ENCODE measurements at places on chromosomes 6 and 20.

DNA sequence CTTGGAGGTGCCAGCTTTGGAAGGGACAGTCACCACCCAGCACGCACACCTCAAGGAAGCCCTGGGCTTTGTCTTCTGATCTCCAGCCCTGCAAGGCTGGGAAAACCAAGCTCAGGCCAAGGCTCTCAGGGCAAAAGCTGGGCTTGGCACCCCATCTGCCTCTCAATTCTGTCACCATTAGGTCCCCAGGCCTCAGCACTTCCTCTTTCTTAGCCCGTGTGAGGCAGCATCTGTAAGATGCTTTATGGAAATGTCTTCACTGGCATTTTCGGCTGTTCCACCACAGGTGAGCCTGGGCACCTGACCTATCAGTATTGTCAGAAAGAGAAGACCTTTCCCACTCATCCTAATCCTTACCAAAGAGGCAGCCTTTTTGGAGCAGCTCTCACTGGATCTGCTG lies 24.6 kb downstream of the GMEB2 start:
- no peak for DNase-seq

DNA sequence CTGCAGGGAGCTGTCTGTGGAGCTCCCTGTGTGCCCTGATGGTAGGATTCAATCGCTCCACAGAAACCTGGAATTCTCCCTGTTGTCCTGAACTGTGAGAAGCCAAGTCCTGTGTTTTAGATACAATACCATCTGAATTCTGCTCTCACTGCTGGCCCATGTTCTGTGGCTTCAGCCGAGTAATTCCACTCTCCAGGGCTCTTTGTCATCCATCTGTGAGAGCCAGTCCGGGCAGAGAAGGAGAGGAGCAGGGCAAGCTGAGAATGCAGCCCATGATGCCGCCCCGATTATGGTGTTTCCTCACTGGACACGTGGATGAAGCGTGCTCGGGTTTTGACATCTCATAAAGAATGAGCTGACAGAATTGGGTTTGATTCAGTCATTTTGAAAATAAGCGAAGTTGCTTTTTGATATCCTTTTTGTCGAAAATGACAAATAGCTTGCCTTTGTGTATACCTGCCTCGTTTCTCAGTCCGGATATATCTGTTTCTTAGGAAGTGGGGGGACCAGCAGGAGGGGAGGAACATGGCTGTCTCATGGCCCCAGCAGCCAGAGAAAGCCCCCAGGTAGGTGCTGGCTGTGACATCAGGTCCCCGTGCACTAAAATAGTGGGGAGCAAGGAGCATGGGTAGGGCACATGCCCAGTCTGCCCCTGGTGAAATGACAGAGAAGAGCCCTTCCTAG lies 8.2 kb upstream of the CD93 start:
- no peak for DNase-seq

GRCh38 chr20:890666-891057 lies 25.5 kb downstream of the ANGPT4 start:
- no peak for DNase-seq

- DNase-seq = no peak
Observed at GRCh38 chr6:158543606-158544185, 16.2 kb upstream of the TMEM181 start.

DNA sequence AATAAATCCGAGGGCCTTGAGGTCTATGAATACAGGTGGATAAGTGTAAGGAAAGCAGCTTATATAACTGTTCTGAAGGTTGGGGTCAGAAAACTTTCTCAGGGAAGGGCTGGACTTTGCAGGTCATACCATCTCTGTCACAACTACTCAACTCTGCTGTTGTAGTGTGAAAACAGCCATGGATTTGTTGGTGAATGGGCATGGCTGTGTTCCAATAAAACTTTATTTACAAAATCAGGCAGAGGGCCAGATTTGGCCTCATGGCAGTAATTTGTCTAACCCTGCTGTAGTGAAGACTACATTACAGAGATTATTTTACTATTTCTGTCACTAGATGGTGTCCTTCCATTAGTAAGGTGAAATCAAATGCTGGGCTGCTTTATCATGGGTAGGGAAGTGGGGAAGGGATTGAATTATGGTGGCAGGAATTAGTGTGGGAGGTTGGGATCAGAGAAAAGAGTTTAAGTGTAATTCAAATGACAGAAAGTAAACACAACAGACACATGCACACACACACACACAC lies 409.6 kb upstream of the CHD6 start:
- DNase-seq = no peak

GRCh38 chr20:33827109-33827508 lies 16.0 kb downstream of the CHMP4B start:
- no peak for DNase-seq

DNA sequence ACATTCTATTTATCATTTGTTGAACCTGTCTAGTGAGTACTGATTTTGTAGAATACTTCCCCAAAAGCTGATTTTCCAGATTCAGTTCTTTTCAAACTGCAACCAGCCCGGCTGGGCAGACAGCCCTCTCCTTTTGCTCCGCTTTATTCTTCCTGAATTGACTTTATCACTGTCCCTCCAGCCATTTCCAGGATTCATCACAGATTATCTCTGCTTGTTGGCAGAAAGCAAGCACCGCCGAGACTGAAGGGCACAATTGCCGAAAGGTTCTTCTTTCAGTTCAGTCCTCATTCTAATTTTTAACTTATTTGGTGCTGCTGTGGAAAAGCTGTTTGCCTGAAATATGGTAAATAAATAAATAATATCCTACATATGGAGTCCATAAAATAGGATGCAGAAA lies 369.1 kb upstream of the FLRT3 start:
- no peak for DNase-seq

DNA sequence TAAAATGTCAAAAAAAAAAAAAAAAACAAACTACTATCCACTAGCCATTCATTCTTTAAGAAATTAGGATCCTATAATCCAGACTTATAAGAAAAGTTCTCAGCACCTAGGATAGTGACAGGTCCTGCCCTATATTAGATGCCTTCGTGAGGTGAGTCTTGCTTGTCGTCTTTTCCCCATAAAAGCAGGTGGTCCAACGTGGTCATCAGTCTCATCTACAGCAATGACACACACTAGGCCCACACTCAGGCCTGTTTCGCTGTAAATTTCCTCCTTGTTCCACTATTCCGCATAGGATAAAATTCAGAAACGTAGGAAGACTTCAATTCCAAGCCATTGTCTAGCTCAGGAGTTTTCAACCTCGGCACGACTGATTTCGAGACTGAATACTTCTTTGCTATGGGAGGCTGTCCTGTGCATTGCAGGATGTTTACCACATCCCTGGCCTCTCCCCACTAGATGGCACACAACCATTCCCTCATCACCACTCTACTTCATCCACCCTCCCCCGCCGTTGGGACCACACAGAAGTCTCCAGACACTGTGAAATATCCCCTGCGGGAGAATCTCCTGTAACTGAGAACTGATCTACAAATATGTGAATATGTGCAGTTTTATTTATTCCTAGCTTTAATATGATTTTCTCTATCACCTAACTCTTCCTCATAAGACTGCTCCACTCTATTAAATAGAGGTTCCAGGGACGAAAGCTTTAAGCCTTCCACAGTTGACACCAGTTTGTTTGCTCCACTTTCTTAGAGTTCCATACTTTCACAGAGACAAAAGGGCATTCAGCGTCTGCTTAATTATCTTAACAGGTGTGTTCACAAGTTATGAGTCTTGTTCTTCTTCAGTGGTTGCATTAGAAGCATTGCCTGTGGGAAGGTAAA lies 346.3 kb downstream of the BMP2 start:
- no peak for DNase-seq

- no peak for DNase-seq
Observed at GRCh38 chr6:159257846-159258245, 88.6 kb downstream of the FNDC1 start.

DNA sequence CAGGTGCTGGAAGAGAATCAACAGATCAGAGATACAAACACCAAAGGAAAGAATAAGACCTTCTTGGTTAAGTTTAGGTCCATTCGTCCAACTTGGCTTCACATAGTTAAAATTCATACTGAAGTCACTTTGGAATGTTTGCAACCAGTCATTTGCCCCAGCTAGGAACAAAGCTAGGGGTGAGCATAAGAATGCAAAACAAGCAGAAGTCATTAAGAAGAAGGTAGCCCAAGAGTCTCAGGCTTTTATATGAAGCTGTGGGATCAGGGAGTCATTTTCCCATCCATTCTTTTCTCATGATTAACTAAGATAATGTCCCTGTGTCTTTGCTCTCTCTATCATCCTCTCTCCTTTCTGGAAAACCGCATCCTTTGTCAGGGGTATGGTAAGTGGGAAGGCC lies 51.5 kb upstream of the TMEM170B start:
- no peak for DNase-seq

- no peak for DNase-seq
Observed at GRCh38 chr6:160082627-160083026, 39.0 kb upstream of the SLC22A1 start.

- no peak for DNase-seq
Observed at GRCh38 chr6:136517002-136517401, 33.2 kb downstream of the MAP7 start.

- no peak for DNase-seq
Observed at GRCh38 chr6:168778201-168778600, 337.2 kb downstream of the SMOC2 start.

DNA sequence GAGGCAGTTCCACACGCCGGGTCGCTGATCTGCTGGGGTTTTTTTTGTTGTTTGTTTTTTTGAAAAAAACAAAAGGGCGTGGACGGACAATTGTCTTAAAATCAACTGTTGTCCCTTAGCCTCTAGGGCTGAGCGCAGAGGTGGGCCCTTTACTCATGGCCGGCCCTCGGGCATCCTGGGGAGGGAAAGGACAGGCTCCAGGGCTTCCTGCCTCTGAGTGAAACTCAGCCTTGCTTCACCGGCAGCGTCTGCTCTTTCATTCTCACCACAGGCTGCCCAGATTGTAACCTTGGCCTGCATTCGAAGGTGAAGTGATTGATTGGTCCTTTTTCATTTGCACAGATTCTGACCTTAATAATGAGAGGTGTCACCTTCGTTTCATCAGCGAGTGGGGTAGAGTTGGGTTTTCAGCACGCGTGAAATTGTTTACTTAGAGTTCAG lies 797 bp downstream of the SMIM13 start:
- peak; percentile 60 for DNase-seq

DNA sequence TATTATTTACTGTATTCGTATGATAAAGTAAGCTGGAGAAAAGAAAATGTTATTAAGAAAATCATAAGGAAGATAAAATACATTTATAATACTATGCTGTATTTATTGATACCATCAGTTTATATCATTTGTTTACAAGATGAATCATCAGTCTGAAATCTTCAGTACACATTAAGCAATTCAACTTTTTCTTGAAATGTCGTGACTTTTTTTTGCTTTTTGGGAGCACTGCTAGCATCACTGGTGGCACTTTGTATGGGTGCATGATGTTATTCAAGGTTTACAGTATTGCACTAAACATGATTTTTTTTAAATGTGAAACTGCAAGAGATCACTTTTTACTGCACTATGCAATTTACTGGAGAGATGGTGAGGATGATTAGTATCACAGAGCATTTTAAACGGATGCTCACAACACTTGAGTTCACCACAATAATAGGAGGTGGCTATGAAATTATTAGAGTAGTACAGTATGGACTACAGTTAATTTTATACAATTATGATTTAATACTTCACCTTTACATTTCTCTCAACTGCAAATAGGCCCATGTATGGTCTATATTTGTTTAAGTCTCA lies 85.9 kb downstream of the SNAP25 start:
- no peak for DNase-seq
